Naive thymus-derived CD8-positive, alpha-beta T cell (primary cell): ENCODE measurements at places on chromosomes 1 and 21.

DNA sequence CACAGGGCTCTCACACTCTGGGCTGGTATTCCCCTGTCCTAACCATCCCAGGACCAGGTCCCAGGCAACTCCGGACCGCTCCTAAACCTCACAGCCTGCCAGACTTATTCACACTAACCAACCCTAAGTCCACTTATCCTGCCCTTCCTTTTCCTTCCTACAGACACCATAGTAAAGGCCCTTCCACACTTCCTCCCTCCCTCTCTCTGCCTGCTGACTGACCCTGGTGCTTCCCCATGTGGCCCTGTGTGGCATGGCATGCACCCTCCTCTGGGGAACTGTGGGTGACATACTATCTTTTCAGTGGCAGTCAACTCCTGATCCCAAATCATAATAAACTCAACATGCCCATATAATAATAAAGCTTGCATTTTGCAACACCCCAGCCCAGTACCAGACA is 155.1 kb upstream of the DNAH14 start:
- DNase-seq, result no peak

DNA sequence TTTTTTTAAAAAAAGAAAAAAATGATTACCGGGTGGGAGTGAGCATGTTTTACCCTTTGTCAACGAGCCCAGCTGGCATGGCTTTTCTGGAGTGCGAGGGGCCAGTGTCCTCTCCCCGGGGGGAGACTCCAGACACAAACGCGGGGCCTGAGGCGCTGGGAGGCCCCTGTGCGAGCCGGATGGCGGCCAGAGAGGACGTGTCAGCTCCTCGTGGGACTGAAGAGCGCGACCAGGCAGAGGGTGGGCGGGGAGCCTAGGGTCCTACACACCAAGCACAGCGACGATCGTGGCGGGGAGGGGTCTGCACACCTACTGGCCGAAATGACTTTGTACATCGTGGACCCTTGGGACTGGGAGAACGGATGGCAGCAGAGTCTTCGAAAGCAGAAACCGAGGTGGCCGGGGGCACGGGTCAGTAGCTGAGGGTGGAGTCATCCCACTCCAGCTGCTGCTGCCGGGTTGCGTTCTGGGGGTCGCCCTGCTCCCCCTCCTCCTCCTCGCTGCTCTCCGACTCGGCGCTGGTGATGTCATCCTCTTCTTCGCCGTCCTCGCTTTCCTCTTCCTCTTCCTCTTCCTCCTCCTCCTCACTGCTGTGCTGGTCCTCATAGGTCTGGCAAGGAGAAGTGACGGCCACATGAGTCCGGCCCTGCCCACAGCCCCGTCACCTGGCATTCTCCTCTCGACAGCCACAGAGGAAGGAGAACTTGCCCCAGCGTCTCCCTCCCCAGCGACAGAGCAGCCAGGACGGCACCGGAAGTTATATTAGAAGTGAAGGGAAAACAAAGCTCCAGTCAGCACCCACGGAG is 78.8 kb downstream of the PIK3CD start:
- DNase-seq, result no peak

DNA sequence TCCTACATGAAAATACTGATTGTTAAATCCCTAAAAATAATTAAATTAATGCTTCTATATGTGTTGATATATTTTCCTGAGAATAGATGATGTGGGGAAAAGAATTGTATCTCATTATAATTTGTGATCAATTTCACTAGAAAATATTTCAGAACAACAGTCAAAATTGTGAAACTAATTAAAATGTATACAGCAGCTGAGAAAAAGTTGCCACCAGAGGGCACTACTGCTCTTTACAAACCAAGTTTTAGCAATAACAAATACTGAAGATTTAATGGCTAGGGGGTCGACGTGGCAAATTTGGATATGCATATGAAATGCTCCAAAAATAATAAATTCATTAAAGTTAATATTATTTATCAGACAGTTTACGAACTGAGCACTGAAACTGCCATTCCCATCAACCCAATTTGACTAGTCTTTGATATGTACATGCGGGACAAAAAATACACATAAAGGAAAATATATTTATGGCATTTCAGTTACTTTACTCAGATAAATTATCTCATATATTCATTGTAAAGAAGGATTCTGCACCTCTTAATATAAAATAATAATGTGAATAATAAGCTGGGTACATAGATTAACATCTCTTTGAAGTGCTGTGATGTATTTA is 96.3 kb upstream of the TMPRSS15 start:
- peak; percentile 2 for DNase-seq

- DNase-seq, result no peak
These were observed 390.0 kb downstream of the DISC1 start for GRCh38 chr1:232016616-232017015.

GRCh38 chr1:69269491-69269890 is 298.2 kb upstream of the LRRC7 start:
- DNase-seq, result no peak

DNA sequence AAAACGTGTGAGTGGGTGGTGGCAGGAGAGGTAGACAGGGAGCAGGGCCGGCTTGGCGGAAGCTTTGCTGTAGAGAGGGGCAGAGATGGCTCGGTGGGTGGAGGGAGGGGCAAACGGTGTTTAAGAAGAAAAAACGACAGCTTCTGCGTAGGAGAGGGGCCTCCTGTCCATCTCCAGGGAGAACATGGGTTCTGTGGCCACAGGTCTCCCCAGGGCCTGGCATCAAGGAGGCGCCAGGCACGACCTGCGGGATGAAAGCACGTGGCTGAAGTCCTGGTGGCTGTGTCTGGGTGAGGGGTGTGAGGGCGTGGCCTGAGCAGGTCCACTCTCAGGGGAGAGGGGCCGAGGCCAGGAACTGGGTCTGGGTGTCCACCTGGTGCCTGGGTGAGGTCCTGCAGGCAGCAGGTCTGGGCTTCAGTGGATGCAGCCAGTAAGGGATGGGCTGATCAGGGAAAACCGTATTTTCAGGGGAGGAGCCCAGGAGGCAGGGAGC is 940 bp upstream of the PRKCZ start:
- DNase-seq, result no peak

- DNase-seq, result no peak
These were observed 18.1 kb downstream of the URB2 start for GRCh38 chr1:229643996-229644745.

DNA sequence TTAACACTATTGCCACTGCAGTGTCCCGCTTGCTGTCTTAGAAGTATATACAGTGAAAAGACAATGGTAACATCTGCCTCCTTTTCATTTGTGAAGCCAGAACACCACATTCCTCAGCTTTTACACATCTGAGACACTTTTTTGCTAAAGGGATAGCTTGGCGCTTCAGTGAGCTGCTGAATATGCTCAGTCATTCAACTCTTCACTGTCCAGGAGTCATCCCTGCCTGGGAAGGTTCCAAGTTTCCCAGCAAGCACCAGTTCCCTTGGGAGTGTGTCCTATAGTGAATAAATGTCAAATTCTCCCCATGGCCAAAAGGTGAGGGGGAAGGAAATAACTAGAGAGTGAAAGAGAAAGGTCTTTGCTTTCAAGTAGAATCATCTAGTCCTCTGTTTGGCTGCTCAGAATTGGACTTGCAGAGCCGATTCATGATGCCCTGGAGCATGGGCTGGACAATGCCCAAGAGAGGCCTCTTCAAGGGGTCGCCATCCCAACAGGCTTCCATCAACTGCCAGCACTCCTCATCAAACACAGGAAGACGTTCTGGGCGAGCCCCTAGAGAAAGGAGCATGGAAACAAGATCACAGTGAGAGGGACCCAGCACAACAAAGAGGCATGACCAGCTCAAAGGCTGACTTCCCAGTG is 25.5 kb upstream of the RBBP5 start:
- no peak for DNase-seq

DNA sequence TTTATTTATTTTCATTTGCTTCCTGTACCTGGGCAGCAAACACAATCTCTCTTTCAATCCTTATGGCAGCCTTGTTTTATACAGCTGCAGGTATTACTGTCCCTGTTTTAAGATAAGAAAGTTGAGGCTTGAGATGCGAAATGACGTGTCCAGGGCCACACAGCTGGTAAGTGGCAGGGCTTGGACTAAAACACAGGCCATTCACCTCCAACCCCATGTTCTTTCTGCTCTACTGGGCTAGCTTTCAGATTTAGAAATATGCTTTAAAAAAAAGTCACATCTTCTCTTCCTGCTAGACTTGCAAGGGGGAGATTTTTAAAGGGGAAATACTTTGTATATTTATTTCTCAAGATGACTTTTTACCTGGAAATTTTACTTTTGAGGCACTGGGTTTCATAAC is 62.8 kb downstream of the CNST start:
- no peak for DNase-seq

DNA sequence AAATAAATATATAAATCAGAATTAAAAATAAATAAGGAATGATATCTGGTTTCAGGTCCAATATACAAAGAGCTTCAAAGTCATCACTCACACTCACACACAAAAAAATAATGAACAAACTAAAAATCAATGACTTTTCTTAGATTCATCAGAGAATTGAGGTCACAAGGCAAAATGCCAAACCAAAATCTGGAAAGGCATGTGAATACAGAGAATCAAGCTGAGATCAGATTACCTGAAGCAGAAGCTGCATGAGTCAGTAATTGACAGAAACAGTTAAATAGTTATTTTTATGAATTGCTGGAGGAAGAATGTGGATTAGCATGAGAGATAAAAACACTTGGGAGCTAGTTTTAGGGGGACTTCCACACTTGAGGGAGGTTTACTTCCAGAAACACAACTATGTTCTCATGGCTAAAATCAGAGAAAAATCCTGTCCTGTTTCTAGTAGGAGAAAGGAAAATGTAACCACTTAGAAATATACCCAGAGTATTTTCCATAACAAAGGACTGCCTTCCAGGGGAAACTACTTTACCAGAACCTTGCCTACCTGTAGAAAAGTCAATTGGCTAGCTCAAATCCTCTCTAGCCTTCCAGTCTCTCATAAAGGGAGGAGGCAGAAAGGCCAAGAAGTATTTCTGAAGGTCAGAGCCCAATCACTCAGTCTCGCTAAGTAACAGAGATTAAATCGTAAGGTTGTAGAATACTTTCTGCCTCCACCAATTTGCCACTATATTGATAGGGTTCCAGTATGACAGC is 536.6 kb upstream of the NR5A2 start:
- no peak for DNase-seq

DNA sequence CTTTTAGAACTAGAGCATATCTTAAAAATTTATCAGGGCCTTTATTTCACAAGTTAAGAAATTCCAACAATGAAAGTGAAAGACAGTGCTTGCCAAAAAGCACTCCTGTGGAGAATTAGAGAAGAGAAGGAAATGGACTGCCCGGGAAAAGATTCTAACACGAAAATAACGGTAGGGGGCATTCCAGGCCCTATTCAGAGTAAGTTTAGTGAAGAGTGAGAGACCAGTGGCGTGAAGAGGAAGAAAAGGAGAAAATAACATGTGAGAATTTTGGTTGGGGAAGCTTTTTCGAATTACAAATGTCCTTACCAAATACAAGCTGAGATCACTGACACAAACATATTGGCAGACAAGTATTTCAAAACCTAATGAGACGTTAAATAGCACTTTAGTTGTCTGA is 38.4 kb upstream of the RBM34 start:
- no peak for DNase-seq

- no peak for DNase-seq
These were observed 78.9 kb downstream of the CLEC20A start for GRCh38 chr1:178417858-178418257.

DNA sequence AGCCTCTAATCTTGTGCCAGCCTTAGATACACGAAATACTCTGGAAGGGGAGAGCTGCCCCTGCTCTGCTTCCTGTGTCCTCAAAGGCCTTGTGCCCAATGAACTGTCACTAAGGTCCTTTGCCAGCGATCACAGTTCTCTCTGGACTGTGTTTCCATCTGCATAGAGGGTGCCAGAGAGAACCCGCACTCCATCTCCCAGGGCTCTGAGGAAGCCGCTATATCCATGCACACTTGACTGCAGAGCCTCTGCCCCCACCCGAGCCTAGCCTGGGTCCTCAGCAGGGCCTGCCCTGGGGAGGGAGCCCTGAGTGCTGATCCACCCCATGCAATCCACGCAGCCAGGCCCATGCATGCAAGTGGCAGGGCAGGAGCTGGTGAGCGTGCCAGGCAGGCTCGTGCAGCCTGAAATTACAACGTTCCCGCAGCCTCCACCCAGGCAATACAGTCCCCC is 30.6 kb upstream of the KIF21B start:
- no peak for DNase-seq

GRCh38 chr1:215835951-215836350 is 268.8 kb downstream of the KCTD3 start:
- DNase-seq, result no peak

GRCh38 chr1:15249081-15249480 is 2.1 kb downstream of the FHAD1 start:
- peak; percentile 80 for DNase-seq

GRCh38 chr1:51689643-51690042 is 72.8 kb downstream of the OSBPL9 start:
- no peak for DNase-seq

DNA sequence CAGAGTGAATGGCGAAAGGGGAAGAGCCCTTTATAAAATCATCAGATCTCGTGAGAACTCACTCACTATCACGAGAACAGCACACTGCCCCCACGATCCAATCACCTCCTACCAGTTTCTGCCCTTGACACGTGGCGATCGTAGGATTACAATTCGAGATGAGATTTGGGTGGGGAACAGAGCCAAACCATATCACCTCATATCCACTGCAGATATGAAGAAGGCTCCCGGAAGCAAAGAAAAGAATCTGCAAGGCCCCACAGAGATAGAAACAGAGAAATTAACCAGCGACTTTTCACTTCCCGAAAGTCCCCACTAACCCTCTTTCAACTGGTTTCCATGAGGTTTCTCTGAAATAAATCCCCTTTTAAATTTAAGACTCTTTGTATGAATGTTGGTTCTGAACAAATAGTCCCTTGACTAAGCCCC is 86.2 kb upstream of the IRF2BP2 start:
- no peak for DNase-seq

DNA sequence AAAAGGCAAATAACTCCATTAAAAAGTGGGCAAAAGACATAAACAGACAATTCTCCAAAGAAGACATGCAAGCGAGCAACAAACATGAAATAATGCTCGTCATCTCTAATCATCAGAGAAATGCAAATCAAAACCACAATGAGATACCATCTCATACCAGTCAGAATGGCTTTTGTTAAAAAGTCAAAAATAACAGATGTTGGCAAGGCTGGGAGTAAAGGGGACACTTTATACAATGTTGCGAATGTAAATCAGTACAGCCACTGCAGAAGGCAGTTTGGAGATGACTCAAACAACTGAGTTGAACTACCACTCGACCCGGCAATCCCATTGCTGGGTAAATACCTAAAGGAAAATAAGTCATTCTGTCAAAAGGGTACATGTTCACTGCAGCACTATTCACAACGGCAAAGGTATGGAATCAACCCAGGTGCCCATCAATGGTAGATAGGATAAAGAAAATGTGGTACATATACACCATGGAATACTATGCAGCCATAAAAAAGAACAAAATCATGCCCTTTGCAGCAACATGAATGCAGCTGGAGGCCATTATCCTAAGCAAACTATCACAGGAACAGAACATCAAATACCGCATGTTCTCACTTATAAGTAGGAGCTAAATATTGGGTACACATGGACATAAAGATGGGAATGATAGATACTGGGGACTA is 25.9 kb downstream of the TSPAN2 start:
- DNase-seq, result peak; percentile 38

DNA sequence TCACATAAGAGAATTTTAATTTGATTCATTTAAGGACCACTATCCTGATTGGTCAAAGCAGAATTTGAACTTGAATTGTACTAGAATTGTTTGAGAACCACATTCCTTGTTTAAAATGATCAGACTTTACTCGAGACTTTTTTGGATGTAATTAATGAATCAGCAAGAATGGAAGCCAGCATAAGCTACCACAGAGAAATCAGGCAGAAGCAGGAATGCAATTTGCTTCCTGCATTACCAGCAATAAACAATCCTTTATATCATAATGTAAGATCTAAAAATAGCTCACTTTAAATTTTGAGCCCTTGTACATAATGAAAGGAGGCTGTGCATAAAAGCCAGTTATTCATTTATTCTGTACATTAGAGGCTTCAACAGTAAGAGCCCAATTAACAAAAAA is 119.8 kb upstream of the BACE2 start:
- DNase-seq, result no peak
